ENCODE measurements at places on chromosomes 5 and 9. TPM values are rescaled to one million over a fixed set of nuclear protein-coding genes. Genes with fewer than 3 reads are reported as not detected.

GRCh38 chr9:99833735-99834134, 12.1 kb downstream of the NR4A3 start:
- DNase-seq: no peak

DNA sequence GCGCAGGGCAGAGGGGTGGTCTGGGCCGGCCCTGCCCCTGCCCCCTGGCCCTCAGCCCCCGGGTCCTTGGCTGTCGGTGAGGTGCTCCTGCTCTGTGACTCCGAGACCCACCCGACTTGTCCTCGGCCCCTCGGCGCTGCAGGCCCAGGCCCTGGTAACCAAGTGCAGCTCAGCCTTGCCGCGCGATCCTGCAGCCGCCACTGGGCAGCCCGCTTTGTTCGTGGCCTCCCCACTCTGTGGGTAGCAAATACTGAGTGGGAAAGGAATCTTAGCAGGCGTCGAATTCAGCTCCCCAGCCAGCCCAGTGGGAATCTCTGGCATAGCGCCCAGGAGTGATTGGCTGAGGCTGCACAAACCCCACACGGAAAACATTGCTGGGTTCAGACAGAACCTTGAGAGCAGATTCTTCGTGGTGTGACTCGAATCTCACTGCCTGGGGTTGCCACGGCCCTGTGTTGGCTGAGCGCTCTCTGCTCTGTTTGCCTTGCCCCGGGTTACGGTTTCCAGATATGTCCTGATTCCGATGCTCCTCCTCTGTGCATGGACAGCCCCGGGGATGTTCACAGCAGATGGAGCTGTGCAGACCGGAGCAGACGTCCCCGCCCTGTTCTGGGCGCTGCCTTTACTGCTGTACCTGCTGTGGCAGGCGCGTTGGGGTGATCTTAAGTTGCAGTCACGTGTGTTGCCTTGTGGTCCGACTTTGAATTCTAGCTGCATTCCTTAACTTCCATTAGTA, 13.4 kb upstream of the EXOC3 start:
- peak; percentile 81 for DNase-seq

- DNase-seq: no peak
These were observed 254.2 kb upstream of the SLC24A2 start for GRCh38 chr9:20043035-20043434.

DNA sequence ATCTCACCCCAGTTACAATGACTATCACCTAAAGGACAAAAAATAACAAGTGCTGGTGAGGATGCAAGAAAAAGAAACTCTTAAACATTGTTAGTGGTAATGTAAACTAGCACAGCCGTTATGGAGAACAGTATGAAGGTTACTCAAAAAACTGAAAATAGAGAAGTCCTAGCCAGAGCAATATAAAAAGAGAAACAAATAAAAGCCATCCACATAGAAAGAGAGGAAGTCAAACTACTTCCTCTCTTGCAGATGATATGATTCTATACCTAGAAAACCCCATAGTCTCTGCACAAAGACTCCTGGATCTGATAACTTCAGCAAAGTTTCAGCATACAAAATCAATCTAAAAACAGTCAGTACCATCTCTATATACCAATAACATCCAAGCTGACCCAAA, 221.5 kb upstream of the FAM174A start:
- DNase-seq: no peak

Gene SLC4A9
- not detected for total RNA-seq

Gene PITX1
- 5.5 TPM for total RNA-seq

Gene OTULINL
- 0.16 TPM for total RNA-seq

Data from myocyte (in vitro differentiated cells).